NCI-H1105 (cell line): ENCODE measurements at places on chromosomes 11 and 22.

GRCh38 chr11:56333156-56333555 lies 12.7 kb upstream of the OR8K1 start:
- no peak for DNase-seq

DNA sequence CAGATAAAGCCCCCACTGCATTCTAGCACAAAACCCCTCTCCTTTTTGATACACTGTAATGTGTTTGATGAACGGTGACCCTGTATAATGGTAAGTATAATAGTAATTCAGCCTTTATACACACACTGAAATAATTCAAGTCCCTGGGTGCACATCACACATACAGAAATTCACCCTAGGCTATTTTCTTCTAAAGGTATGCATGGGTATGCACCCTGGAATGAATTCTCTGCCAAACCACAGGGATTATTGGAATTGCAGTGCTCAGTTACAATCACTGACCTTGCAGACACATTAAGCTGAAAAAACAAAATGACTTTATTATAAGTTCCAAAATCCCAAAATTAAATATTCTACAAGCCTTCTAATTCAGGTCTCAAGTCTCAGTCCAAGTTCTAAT lies 245.9 kb upstream of the FAT3 start:
- no peak for DNase-seq

DNA sequence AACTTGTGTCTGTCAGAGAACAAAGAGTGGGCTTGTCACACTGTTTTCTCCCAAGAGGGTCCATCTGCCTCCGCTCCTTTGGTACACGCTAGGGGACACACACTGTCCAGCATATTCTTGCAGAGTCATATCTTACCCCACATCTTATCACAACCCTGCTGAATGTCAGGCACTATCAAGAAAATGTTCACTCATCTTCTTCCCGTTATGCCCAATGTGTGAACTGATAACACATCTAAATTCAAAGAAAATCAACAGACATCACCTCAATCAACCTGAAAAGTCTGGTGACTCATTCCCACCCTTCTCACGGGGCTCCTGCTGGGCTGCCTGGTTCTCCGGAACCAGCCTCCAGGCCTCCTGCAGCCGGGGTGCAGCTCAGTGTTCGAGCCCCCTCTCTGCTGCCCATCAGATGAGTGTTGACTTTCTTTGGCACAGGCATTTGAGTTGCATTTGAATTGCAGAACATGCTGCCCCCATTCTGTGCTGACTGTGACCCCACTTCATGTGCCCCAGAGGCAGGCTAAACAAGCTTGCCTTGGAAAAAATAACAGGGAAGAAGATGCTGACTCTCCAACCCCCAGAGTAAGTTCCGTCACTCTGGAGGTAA lies 19.4 kb downstream of the GRAP2 start:
- DNase-seq, result no peak

- no peak for DNase-seq
These were observed 47.3 kb downstream of the RELT start for GRCh38 chr11:73423506-73423905.

GRCh38 chr11:65853246-65853979 lies 4.6 kb downstream of the CFL1 start:
- no peak for DNase-seq

DNA sequence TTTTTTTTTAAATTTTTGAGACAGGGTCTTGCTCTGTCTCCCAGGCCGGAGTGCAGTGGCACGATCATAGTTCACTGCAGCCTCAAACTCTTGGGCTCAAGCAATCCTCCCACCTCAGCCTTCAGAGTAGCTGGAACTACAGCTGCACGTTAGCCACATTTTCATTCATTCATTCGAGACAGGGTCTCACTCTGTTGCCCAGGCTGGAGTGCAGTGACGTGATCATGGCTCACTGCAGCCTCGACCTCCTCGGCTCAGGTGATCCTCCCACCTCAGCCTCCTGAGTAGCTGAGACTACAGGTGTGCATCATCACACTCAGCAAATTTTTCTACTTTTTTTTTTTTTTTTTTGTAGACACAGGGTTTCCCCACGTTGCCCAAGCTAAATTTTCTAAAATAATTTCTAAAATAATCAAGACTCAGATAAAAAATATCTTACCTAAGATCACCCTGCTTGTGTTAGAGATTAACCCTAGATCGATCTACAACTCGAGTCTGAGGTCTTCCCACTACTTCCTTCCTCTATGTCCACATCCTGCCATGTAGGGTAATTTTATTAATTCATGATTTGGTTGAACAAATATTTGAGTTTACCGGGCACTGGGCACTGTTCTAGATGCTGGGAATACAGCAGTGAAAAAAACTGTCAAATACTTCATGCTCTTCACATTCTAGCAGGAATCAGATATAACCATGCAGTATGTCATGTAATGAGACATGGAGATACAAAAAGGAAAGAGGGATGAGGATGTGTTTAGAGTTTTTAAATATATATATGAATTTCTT lies 15.1 kb downstream of the EIF4G2 start:
- DNase-seq, result no peak

- no peak for DNase-seq
These were observed 291.0 kb downstream of the GUCY1A2 start for GRCh38 chr11:106727256-106727655.

GRCh38 chr22:30453731-30454510 lies 17.9 kb downstream of the SEC14L3 start:
- DNase-seq, result no peak

- no peak for DNase-seq
These were observed 42.8 kb downstream of the PIWIL3 start for GRCh38 chr22:24731761-24732160.

DNA sequence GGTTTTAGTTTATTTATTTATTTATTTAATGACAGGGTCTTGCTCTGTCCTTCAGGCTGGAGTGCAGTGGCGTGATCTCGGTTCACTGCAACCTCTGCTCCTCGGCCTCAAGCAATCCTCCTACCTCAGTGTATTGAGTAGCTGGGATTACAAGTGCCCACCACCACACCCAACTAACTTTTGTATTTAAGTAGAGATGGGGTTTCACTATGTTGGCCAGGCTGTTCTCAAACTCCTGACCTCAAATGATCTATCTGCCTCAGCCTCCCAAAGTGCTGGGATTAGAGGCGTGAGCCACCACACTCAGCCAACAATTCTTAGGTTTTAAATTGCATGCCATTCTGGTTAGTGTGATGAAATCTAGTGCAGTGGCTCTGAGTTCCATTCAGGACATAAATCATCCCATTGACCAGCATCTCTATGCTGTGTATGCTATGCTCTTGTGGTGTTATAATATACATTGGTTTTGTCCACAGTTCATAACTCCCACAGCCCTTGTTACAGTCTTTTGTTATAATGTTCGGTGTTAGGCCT lies 28.5 kb downstream of the ZNF280B start:
- DNase-seq, result no peak

DNA sequence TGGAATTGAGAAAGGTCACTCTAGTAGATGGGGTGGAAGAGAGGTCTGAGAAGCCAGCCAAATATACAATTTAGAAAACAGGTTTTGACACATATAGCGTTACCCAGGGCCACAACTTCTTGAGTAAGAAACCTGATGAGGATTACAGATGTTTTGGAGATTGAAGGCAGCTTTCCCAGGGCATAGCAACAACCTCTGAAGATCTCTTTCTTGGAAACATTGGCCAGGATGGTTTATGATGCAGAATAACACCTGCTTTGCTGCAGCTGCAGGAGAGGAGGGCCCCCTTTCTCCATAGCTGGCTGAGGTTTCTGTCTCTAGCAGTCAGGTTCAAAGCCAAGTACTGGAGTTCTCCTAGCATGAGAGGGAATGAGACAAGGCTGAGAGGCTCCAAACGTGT lies 75.1 kb upstream of the NUP50 start:
- no peak for DNase-seq

DNA sequence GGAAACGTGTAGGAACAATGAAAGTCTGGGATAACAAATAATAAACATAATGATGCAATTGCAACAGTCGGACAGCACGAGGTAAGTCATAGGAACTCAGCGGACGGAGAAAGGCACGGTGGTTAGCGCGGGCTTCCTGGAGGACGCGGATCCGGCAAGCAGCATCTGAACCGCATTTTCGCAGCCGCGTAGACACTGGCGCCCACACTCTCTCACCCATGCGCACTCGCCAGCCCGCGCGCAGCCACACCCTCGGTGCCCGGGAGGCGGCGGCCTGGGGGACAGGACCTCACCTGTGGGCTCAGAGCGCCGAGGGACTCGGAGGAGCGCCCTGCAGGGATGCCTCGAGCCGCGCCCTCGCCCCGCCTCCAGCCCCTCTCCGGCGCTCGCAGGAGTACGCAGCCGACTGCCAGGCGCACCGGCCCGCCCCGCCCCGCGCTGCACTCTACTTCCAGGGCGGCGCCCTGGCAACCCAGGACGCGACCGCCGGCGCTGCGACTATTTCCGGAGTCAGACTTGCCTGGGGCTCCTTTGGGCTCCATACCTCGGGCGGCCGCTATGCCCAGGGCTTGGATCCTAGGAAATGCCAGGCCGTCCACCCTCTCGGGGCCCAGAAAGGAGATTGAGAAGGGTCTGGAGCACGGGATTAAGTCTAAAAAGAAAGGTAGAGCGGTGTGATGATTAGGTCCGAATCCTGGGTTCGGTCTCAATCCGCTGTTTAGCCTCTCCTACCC lies at the start of gene TTLL1:
Gene TTLL1 (minus strand): TSS at position 408 of the 734 bp plus-strand sequence. CDS start 13,805 bp downstream, outside the sequence.
- no peak for DNase-seq

GRCh38 chr11:68271023-68271780 lies 571 bp downstream of the C11orf24 start:
- peak; percentile 57 for DNase-seq

- no peak for DNase-seq
These were observed 245.5 kb downstream of the BRD1 start for GRCh38 chr22:49582181-49582580.

DNA sequence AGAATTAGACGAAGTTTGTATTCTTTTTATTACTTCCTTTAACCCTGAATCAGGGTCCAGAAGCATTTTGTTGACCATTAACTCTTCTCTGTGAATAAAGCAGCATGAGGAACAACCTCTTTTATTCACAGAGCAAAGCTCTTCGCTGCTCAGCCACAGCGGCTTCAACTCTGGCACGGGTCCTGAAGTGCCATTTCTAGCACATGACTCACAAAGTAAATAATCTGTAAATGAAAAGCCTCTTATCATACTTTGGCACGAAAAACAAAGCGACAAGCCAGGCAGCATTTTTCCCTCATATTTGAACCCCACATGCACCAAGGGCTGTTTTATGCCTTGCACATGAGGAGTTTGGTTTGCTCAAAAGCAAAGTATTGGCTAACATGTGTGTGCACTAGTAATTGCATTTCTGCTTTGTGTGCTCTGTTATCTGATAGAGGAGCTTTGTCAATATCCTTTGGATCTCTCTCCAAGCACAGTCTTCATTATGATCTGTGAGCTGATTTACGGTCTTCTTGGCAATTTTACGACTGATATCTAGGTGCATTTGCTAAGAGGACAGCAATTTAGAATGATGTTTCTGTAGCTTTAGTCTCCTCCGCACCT lies 33.0 kb upstream of the APOBEC3A start:
- peak; percentile 86 for DNase-seq

- no peak for DNase-seq
These were observed 3.0 kb upstream of the SLC43A3 start for GRCh38 chr11:57429946-57430345.

DNA sequence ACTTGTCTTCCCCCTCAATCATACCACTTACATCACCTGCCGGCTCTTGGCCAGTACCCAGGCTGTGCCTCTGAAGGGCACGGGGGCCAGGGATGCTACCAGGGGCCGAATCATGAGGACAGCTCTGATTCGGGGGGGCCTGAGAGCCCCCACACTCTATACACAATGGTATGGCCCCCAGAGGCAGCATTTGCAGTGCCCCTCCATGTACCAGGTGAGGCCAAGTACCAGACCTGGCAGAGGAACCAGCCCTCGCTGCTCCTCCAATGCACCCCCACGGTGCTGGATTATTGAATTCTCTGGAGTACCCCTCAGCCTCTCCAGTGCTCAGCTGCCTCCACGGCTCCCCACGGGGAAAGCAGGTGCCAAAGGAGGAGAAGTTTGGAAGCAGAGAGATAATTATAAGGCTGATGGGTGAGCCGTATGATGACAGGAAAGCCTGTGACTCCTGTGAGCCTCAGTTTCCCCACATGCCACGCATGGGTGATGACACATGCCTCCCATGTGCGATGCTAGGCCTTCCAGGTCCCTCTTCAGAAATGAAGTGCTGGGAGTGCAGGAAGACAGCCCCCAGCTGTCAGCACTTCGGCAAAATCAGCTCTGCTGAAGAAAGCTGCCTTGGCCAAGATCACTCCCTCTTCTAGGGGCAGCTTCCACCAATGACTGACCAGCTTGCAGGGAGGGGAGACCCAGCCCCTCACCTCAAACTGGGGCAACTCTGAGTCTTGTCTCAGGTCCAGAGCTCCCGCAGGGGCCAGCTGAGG lies 69.9 kb downstream of the THAP12 start:
- no peak for DNase-seq

DNA sequence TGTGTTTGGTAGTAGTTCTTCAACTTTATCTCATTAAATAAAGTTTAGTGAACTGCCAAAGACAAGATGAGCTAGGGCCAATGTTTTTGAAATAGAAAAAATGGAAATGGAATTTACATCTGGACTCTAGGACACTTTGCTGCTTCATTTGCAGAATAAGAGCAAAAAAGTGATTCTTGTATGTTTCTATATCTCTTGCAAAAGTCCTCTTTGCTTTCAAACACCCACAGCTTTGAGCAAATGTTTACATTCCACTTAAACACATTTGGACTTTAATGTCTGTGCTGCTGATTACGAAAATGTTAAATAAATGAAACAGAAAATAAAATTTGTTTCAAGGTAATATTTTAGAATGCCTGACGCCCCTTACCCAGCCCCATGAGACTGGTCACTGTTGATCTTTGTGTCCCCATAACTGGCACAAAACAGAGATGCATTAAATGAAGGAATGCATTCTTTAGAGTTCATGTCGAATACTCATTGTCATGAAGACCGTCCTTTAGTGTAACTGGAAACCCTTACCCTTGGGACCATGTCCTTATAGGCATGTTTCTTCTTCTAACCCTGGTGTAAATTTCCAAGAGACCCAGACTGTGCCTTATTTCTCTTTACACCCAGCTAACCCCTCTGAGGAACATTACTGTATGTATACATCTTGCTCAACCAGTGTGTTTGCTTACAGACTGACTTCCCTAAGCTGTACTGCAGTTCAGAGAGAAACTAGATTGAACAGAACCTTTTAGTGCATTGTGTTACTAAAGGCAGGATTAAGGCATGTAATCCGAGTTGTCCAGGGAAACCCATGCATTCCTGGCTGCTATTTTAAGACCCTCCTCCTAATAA lies 199.7 kb downstream of the NAV2 start:
- DNase-seq, result no peak

GRCh38 chr11:61679893-61680621 lies at the start of gene DAGLA:
TSS of gene DAGLA (plus strand) at chr11:61680391. CDS start at chr11:61720156, 39,765 bp downstream.
- DNase-seq, result peak; percentile 69

- DNase-seq, result no peak
These were observed 952 bp upstream of the CATSPERZ start for GRCh38 chr11:64298966-64299846.

GRCh38 chr11:45537614-45538013 lies 127.8 kb downstream of the CHST1 start:
- DNase-seq, result no peak

DNA sequence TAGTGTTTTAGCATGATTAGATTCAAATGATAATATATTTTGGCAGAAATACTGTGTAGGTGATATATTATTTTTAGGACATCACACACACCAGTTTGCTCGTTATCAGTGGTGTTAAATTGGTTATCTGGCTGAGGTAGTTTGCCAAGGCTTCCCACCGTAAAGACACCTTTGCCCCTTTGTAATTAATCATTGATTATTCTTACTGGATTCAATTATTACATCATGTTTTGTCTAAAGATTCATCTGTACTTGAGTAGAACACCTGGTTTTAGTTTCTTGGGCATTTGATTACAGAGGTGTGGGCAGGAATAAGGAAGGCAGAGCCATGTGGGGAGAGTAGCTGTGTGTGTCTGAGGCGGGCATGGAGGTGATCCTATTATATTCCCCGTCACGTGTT lies 39.5 kb upstream of the ST14 start:
- no peak for DNase-seq

GRCh38 chr11:25758145-25758661 lies 573.7 kb upstream of the ANO3 start:
- DNase-seq, result no peak
